ENCODE measurements at places on chromosomes 3 and 15. TPM values are rescaled to one million over a fixed set of nuclear protein-coding genes. Genes with fewer than 3 reads are reported as not detected.
A peak's percentile ranks its signal among the peaks of the same experiment; 100 is the strongest.

DNA sequence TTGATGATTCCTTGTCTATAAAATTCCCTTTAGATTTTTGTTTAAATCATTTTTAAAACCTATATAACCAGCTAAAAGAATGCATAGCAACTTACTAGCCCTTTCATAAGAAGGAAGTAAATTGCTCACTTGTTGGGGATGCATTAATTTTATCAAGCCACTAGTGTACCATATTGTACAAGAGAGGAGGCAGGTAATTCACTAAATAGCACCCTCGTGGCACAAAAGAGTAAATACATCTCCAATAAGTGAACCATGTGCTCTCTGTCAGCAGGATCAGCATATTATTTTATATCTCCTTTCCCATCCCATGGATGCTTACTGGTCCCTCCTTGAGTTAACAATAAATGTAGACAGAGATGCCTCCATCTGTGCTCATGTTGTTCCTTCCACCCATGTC lies 34.3 kb downstream of the FRMD5 start:
- DNase-seq = no peak

Gene CCDC51
- total RNA-seq = 13.0 TPM

Gene TMC3
- total RNA-seq = not detected

Gene RBP2
- not detected for total RNA-seq

- DNase-seq = peak; percentile 62
Observed at GRCh38 chr15:81284256-81285031, 39.5 kb downstream of the STARD5 start.

DNA sequence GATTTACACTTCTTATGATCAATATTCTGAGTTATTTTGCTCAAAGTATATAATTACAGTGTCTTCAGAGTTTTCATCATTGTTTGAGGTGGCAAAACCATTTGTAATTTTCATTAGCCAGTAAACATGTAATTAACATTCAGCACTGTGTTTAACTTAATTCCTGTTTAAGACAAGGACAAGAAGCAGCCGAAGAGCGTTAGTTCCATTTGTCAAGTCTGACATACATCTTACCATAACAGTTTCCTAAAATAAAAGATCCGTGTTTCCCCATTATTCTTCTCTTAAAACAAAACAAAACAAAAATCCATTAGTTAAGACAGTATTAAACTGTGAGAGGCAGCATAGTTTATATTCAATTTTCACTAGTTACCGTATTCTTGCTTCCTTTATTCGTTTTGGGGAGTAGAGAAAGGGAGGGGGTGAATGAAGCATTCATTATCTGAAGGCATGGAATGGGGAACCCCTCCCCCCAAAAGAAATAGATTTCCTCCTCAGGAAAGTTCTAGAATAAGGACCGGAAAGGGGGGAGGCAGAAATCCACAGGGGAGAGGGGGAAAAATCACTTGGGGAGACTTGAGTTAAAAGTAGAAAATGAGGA lies 5.5 kb upstream of the NR2F2 start:
- no peak for DNase-seq

- no peak for DNase-seq
Observed at GRCh38 chr15:81901319-81901718, 144.5 kb downstream of the MEX3B start.

DNA sequence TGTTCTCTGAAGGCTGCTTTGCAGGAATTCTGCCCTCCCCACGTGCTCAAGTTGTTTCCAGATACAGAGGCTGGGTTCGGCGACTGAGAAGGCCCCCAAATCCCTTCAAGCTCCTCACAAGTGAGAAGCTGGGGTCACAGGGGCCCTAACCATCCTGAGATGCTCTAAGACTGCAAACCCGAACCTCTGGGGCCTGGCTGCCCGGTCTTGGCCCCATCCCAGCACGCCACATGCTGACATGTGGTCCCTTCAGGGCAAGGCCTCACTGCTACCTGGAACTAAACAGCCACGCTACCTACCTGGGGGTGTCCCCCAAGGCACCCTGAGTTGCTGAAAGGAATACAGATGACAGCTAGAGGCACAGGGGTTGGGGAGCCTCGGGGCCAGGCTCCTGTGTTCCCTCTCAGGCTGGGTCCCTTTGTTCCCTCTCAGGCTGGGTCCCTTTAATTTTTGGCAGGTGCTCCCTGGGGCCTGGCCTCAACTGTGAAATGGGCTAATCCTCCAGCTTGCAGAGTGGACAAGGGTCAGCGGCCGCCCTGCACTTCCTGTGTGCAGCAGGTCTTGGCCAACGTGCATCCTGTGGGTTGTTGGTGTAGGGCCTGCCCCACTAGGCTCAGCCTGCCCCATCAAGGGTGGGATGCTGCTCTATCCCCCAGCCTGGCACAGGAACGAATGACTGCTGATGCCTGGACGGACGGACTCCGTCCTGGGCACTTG lies 32.5 kb downstream of the KLHL25 start:
- no peak for DNase-seq

Gene EIF4G1
- 438 TPM for total RNA-seq

Gene PTH1R
- total RNA-seq = 1.8 TPM

DNA sequence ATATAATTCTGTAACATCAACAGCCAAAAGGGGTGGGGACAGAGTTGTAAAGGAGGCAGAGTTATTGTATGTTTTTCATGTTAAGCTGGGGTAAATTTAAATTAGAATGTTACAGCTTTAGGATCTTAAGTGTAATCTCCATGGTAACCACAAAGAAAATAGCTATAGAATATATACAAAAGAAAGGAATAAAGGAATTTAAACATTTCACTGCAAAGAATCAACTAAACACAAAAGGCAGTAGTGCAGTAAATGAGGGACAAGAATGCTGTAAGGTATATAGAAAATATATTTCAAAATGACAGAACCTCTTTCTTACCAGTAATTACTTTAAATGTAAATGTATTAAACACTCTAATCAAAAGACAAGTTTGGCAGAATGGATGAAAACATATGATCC lies 361.7 kb downstream of the SLC9A9 start:
- no peak for DNase-seq

DNA sequence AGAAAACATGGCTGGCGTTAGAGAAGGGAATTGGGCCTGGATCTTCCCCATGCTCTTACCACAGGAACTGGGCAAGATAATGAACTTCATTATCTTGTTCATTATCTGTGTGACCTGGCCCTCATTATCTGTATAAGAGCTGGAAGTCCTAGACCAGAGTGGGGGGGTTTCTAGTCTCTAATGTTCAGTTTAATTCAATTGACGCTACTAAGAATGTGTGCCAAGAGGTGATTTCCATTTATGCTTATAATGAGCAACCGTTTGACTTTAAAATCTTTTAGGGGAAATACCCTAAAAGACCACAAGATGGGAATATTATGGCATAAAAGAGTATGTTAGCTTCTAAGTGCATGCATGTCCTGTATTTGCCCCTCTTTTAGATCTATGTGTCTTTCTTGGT lies 59.1 kb upstream of the CSTA start:
- no peak for DNase-seq

Gene KCNMB3
- total RNA-seq = 1.4 TPM

DNA sequence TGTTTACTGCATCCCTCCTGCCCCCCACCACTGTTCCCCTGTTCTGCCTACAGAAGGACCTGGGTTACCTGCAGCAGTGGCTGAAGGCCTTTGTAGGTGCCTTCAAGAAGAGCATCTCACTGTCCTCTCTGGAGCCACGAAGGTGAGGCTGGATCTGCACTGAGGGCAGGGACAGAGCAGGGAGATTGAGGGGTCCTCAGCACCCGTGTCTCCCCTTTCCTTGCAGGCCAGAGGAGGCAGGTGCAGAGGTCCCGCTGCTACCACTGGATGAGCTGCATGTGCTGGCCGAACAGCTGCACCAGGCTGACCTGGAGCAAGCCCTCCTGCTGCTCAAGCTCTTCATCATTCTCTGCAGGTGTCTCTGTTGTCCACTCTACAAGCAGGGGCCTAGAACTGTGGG lies 9.2 kb downstream of the NBEAL2 start:
- no peak for DNase-seq

DNA sequence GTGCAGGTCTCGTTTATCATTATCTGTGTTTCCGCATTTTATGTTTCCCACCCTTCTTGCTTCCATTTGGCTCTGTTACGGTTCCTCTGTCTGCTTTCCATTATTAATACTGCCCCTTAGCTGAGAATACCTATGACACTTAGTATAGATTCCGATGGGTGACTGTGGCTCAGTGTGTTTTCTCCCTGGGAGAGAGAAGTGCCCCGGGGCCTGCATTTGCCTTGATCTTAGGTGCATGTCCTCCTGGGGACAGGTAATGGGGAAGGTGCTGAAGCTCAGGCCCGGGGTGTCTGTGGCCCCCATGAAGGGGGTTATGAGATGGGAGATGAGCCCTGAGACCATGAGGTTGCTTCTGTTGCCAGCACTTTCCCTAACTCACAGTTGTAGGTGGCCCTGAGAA lies 43.4 kb upstream of the PCSK6 start:
- DNase-seq = no peak

GRCh38 chr3:12227833-12228232 lies 61.0 kb upstream of the PPARG start:
- DNase-seq = no peak

Gene TM2D3
- total RNA-seq = 42.7 TPM

DNA sequence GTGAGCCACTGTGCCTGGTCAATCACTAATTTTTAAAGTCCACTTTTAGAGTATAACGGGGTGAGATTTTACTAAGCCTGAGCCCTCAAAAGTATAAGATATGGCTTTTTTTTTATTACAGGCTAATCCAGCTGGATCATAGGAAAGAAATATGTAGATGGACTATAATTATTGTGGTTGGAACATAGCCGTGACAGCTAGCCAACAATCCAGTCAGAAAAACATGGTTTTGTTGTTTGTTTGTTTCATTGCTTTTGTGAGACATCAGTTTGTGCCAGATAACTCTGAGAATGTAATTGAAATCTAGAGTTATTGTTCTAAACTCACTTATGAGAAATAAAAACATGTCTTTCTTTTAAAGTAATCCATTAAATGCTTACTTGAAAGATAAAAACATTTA lies 37.3 kb upstream of the ATOSA start:
- no peak for DNase-seq

GRCh38 chr3:43013743-43014155 lies 34.6 kb downstream of the GASK1A start:
- no peak for DNase-seq

Gene TRIM71
- total RNA-seq = not detected

- no peak for DNase-seq
Observed at GRCh38 chr3:122760453-122761271, 33.0 kb downstream of the HSPBAP1 start.

DNA sequence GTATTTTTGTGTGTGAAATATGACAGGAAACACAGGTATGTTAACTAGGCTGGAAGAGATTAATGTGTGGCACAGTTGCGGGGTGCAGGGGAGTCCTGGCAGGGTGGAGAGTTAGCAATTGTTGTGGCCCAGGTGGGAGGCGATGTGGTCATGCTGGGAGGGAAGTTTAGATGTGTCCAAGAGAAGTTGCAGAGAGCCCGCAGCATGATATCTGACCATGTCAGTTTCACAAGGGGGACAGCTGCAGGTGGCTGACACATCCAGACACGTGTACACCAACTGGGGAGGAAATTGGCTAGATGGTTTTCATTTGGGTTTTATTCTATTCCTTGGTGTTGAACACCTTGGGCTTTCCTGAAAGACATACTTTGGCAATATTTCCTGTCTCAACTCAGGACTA lies 172.8 kb upstream of the RGMA start:
- no peak for DNase-seq

Gene MRPS25
- total RNA-seq = 35.7 TPM

DNA sequence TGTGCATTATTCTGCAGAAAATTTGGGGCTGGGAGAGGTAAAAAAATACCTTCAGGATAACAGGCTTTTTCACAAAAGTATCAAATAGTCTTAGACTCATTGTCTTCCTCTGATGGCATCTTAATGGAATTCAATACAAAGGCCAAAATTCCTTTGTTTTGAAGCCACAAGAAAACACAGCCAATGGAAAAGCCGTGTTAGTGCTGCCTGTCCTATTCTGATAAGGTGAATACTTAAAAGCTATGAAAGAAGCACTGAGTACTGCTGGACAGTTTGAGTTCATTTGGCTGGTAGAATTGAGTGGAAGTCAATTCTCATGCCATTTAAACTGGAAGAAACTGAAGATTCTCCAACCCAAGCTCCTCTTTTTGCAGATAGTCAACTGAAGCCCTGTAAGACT lies 395.3 kb upstream of the TPRG1 start:
- DNase-seq = no peak

GRCh38 chr3:39445927-39446326 lies 21.6 kb upstream of the MOBP start:
- DNase-seq = no peak

DNA sequence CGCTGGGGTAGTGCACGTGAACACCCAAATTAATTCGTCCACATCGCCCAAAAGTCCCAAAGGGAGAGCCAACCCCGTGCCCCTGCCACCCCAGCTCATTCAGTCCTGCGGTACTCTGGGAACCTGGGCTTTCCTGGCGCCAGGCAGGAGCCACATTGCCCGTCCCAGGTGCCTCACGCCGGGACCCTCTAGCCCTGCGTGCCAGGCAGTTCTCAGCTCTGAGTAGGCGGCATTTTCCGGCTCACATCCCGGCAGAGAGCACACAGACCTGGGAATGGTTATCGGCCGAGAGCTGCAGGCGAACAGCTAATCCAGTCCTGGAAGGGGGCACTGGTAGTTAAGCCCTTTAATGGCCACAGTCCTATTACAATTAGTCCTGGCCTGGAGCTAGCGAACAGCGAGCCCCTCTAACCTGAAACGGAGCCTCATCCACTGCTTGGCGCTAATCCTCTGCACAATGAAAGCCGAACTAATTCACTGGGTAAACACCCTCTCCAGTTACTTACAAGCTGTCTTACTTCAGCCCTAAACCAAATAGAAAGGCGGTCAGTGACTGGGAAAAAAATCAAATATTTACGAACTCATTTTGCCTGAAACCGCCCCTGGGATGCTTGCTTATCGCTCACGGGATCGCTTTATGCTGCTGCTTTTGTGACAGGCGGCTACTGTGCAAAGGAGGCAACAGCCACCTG lies 254.6 kb upstream of the SOX14 start:
- no peak for DNase-seq

DNA sequence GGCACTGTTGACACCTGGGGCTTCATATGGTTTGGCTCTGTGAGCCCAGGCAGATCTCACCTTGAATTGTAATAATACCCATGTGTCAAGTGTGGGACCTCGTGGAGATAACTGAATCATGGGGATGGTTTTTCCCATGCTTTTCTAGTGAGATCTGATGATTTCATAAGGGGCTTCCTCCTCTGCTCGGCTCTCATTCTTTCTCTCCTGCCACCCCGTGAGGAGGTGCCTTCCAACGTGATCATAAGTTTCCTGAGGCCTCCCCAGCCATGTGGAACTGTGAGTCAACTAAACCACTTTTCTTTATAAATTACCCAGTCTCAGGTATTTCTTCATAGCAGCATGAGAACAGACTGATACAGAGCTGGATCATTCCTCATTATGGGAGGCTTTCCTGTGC lies 655.9 kb upstream of the ADAMTS9 start:
- DNase-seq = no peak

Gene SAMD7
- not detected for total RNA-seq

- DNase-seq = no peak
Observed at GRCh38 chr3:105466495-105467404, 100.0 kb downstream of the ALCAM start.

DNA sequence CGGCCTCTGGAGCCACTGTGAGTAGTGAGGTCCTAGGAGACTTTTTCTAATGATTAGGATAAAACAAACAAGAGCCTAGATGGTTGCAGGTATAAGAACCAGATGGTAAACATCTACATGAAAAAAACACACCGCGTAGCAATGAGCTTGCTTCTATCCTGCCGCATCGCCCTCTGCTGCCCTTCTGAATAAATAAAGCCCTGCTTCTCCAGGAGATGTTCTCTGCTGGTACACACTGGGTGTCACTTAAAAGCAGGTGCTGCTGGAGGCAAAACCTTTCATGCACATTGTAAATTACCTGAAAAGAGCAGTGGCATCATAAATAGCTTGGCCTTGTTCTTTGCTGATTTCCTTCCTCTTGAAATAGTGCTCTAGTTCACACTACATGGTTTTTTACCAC lies 164.4 kb upstream of the TOPAZ1 start:
- DNase-seq = peak; percentile 17

All from lower leg skin (tissue), 4 donors.